Activated T-helper 17 cell treated with anti-CD3 and anti-CD28 coated beads, Interleukin-2, amount 50 U/mL, for 72 hours (primary cell): ENCODE measurements at places on chromosomes 4 and X.

GRCh38 chr4:169080981-169081380 is 70.9 kb upstream of the CBR4 start:
- no peak for ATAC-seq
- peaks cover 9% of the 10 kb centered on the region for H3K27me3 ChIP-seq
- H3K36me3 ChIP-seq, result no peaks in the 10 kb centered on the region
- H3K4me3 ChIP-seq, result no peak overlapping the region
- H3K27ac ChIP-seq, result no peak overlapping the region

DNA sequence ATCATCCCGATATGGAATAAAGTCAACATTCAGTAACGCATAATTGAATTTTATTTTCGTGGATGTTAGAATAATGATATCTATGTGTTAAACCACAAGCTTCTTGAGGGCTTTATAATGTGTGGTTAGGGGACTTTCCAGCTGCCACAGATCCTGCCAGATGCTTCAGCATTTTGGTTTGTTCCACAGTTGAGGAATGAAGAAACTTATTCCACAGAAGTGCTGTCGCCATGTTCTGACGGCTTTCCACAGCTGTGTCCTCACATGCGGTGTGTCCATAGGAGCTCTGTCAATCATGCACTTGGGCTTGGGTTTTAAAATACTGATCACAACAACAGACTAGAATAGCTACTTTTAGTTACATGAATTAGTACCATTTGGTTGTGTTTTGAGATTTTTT is 411.9 kb downstream of the TRIML1 start:
- H3K27me3 ChIP-seq, result no peaks in the 10 kb centered on the region
- H3K36me3 ChIP-seq, result no peaks in the 10 kb centered on the region
- no peak for ATAC-seq
- H3K27ac ChIP-seq, result no peak overlapping the region
- no peaks in the 10 kb centered on the region for H3K4me1 ChIP-seq

- no peak for ATAC-seq
- no peaks in the 10 kb centered on the region for H3K4me1 ChIP-seq
- no peak overlapping the region for H3K4me3 ChIP-seq
- no peaks in the 10 kb centered on the region for H3K27me3 ChIP-seq
These were observed 350.3 kb downstream of the ZIC3 start for GRCh38 chrX:137916090-137916746.

GRCh38 chr4:98573791-98574190 is 84.6 kb downstream of the TSPAN5 start:
- peaks cover 20% of the 10 kb centered on the region for H3K36me3 ChIP-seq
- H3K27ac ChIP-seq, result no peak overlapping the region
- no peak overlapping the region for H3K4me3 ChIP-seq

- H3K4me3 ChIP-seq, result peak within 1 kb of the TSS; percentile 99
- H3K4me1 ChIP-seq, result peaks cover 24% of the 10 kb centered on the region
- peak within 1 kb of the TSS; percentile 94 for H3K27ac ChIP-seq
These were observed at the start of gene SASH3 for GRCh38 chrX:129779747-129780146. Gene SASH3, plus strand, starts transcription at chrX:129779949. Its CDS starts 149 bp downstream, at chrX:129780098.

- peaks cover 4% of the 10 kb centered on the region for H3K4me1 ChIP-seq
- no peaks in the 10 kb centered on the region for H3K36me3 ChIP-seq
- peaks cover 3% of the 10 kb centered on the region for H3K27me3 ChIP-seq
- H3K27ac ChIP-seq, result no peak overlapping the region
These were observed 13.4 kb upstream of the FGD1 start for GRCh38 chrX:54509400-54509799.

DNA sequence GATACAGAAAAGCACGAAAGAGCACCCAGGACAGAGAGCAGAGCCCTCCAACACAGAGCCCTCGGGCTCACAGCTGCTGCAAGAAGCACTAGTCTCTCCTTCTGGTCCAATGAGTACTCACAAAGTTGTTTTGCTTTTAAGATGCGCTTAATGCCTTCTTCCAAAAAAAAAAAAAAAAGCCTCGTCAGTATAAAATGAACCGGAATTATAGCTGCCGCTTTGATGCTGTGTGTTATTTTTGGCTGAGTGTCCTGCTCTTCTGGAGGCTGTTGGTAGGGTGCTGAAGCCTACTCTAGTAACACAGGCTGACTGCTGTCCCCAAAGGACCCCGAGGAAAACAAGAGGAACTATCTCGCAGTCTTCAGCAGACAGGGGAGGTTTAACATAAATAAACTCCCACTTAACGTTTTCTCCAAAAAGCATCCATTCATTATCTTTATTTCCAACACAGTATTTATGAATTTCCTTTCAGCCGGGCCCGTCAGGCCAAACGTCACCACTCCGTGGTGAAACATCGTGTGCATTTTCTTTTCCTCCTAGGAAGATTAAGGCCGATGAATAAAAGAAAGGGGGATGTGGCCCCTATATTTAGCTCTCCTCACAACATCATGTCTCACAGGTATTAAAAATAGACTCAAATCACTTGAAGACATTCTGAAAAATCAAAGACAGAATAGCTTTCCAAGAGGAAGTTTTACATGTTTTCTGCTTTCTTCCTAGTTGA is 213.7 kb upstream of the PPARGC1A start:
- H3K27ac ChIP-seq, result no peak overlapping the region
- H3K4me1 ChIP-seq, result no peaks in the 10 kb centered on the region
- ATAC-seq, result no peak
- H3K4me3 ChIP-seq, result no peak overlapping the region

- H3K4me3 ChIP-seq, result no peak overlapping the region
- H3K27me3 ChIP-seq, result no peaks in the 10 kb centered on the region
- H3K36me3 ChIP-seq, result no peaks in the 10 kb centered on the region
- ATAC-seq, result no peak
These were observed 51.1 kb downstream of the WDFY3 start for GRCh38 chr4:84915396-84915780.

DNA sequence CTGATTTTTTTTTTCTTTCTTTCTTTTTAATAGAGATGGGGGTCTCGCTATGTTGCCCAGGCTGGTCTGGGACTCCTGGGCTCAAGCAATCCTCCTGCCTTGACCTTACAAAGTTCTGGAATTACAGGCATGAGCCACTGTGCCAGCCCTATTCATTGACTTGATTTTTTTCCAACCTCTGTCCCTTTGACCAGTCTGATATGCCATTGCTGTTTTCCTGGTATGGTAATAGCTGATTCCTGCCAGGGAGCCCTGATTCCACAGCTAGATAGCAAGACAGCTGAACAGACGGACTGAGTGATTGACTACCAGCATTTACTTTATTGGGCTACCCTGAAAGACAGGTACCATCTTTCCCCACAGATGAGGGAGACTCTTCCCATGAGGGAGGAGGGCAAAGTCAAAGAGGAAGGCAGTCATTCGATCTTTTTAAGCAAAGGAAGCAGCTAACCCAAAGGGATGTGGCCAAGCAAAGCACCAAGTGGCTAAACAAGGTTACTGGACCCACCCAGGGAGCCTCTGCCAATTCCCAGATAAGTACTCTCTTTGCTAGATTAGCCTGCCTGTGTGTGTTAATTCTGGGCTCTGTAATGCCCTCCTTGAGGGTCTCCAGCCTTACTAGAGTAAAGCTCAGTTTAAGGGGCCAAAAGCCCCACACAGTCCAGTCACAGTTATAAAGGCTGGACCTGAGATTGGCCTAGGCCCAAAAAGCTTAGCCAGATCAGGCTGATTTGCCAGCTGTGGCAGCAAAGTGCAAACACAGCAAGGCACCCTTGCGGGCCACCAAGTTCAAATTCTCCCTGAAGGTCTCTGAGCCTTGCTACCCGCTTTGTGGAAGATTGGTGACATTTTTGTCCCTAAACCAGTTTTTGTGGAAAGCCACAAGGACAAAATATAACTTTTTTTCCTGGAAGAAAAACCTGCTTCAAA is 192.4 kb upstream of the GPC4 start:
- no peak for ATAC-seq
- H3K36me3 ChIP-seq, result no peaks in the 10 kb centered on the region
- H3K27ac ChIP-seq, result no peak overlapping the region
- H3K4me3 ChIP-seq, result no peak overlapping the region
- H3K27me3 ChIP-seq, result peaks cover 4% of the 10 kb centered on the region

DNA sequence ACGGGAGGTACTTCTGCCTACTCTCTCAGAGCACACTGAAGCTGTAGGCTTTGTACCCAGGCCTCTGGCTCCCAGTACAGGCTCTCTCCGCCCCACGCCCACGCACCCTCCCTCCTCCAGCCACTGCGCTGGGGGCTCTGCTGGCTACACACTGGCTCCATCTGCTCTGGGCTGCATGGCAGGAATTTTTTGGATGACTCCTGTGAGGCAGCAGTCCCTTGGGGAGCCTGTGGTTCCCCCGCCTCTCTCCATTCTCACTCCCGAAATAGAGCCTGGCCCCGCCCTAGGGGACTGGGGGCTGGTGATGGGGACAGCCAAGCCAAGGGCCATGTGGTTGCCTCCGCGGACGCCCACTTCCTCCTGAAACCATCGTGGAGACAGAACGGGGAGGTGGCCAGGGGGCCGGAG is 58.1 kb upstream of the ADRA2C start:
- no peak overlapping the region for H3K4me3 ChIP-seq
- no peak overlapping the region for H3K27ac ChIP-seq
- no peaks in the 10 kb centered on the region for H3K4me1 ChIP-seq
- peaks cover 11% of the 10 kb centered on the region for H3K27me3 ChIP-seq

DNA sequence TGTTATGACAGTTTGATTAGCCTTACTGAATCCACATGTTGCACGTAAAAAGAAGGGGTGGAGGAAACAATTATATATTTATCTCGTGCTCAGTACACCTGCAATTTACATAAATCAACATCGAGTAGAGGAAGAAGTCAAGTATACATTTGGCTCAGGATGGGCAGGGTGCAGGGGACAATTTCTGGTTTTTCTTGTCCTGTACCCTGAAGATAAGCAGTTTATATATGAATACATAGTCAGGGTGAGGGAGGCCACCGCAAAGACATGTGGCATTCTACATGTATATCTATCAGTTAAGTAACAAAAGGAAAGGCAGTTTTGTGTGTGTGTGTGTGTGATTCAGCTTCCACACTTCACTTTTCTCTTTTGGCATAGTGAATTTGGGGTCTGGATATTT is 11.1 kb upstream of the EREG start:
- ATAC-seq, result no peak
- H3K4me1 ChIP-seq, result no peaks in the 10 kb centered on the region
- peaks cover 19% of the 10 kb centered on the region for H3K27me3 ChIP-seq
- no peaks in the 10 kb centered on the region for H3K36me3 ChIP-seq
- H3K4me3 ChIP-seq, result no peak overlapping the region

- ATAC-seq, result no peak
- H3K36me3 ChIP-seq, result no peaks in the 10 kb centered on the region
- no peak overlapping the region for H3K4me3 ChIP-seq
- peaks cover 33% of the 10 kb centered on the region for H3K27me3 ChIP-seq
These were observed 4.4 kb downstream of the APBB2 start for GRCh38 chr4:41209901-41210300.

GRCh38 chrX:13697455-13697854 is 8.5 kb downstream of the RAB9A start:
- H3K4me1 ChIP-seq, result peaks cover 49% of the 10 kb centered on the region
- H3K4me3 ChIP-seq, result no peak overlapping the region
- no peaks in the 10 kb centered on the region for H3K27me3 ChIP-seq
- no peak overlapping the region for H3K27ac ChIP-seq

DNA sequence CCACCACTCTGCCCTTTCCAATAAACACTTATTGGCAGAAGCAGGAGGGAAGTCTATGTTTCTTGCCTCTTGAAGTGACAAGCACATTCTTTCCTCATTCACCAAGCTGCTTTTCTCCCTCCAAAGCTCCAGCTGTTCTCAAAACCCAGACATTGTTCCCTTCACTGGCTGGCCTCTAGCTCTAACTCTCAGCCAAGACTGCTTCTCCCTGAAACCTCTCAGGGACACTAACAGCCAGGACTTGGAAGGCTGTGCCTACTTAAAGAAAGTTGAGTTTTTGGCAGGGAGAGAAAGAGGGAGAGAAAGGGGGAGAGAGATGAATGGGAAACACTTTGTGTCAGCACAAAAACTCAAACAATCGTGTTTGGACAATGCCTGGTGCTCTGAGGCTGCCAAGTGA is 99.5 kb downstream of the COX18 start:
- no peak overlapping the region for H3K27ac ChIP-seq
- H3K36me3 ChIP-seq, result no peaks in the 10 kb centered on the region
- no peaks in the 10 kb centered on the region for H3K4me1 ChIP-seq

DNA sequence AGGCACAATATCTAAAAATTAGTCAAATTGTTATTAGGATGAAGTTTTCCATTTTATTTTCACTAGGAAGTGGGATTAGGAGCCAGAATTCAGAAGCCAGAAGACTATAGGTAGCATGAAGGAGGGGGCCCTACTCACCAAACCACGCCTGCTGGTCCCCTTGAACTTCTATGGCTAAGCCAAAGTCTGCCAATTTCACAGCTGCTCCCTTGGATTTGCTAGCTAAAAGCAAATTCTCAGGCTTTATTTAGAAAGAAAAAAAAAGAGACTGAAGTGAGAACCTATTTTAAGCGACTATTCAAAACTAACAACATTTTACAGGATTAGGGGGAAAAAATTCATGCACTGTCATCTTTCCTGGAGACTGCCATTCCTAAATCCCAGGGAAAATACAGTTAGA is 224.3 kb downstream of the CAMK2D start:
- H3K27ac ChIP-seq, result no peak overlapping the region
- H3K36me3 ChIP-seq, result peaks cover 77% of the 10 kb centered on the region
- H3K4me3 ChIP-seq, result no peak overlapping the region
- peaks cover 13% of the 10 kb centered on the region for H3K4me1 ChIP-seq
- ATAC-seq, result no peak
- no peaks in the 10 kb centered on the region for H3K27me3 ChIP-seq

GRCh38 chr4:45741897-45742296 is 382.0 kb downstream of the GABRG1 start:
- no peak overlapping the region for H3K4me3 ChIP-seq
- H3K27me3 ChIP-seq, result no peaks in the 10 kb centered on the region
- no peak overlapping the region for H3K27ac ChIP-seq
- ATAC-seq, result no peak

DNA sequence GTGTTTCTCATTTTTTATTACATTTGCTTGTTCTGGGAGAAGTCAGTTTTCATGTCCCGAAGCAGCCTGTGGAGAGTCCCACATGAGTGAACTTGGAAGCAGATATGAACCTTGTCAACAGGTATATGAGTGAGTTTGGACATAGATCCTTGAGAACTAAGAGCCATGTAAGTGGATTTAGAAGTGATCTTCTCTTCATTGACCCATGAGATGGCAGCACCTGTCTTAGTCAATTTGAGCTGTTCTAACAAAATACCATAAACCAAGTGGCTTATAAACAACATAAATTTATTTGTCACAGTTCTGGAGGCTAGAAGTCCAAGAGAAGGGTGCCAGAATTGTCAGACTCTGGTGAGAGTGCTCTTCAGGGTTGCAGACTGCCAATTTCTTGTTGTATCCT is 1043.8 kb downstream of the ADGRL3 start:
- no peaks in the 10 kb centered on the region for H3K36me3 ChIP-seq
- no peak overlapping the region for H3K27ac ChIP-seq
- ATAC-seq, result no peak
- H3K27me3 ChIP-seq, result no peaks in the 10 kb centered on the region
- no peak overlapping the region for H3K4me3 ChIP-seq
- no peaks in the 10 kb centered on the region for H3K4me1 ChIP-seq

GRCh38 chr4:138859254-138859653 is 156.3 kb upstream of the NOCT start:
- peaks cover 16% of the 10 kb centered on the region for H3K27me3 ChIP-seq
- no peak overlapping the region for H3K27ac ChIP-seq
- no peaks in the 10 kb centered on the region for H3K4me1 ChIP-seq
- no peak for ATAC-seq
- no peaks in the 10 kb centered on the region for H3K36me3 ChIP-seq
